ENCODE measurements at places on chromosomes 2 and 18.

DNA sequence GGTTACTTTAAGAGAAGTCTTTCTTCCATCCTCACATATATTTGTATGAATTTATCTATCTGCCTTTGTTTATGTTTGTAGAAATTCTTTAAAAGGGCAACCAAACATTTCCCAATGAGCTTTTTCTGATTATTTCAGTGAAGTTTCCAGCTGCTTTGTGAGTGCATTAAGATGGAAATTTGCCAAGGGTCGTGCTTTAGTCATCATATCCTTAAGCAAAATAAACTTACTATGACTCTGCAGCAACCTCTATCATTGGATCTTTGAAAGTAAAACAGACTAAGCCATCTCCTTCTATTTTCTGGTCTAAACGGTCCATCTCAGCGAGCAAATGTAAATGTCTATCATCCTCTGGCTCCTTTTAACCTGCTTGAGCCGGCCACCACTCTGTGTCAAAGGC is 489.3 kb downstream of the SOX11 start:
- peak; percentile 29 for DNase-seq

DNA sequence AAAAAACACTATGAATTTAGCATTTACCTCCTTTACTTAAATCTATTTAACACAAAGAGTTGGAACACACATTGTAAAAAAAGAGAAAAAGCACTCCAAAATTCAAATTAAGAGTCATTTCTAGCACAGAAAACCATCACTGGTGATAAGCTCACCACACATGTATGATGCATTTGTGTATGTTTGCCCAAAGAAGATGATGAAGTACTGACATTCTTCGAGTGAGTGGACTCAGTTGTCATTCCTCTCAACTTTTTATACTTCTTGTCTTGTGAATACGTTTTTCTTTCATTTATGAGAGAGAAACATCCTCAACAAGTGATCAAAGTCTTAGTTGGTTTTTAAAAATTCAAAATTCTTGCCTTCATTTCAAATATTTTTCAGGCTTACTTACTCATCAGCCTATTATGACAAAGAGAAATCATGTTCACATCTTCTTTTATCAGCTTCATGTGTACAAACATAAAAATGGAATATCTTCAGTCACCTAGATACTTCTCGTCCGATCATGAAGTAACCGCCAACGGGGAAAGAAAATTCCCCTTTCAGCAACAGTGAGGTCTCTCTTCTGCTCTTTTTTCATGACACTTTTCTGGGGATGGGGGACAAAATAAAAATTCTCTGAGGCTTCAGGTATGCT is 1.5 kb downstream of the DSEL start:
- no peak for DNase-seq

DNA sequence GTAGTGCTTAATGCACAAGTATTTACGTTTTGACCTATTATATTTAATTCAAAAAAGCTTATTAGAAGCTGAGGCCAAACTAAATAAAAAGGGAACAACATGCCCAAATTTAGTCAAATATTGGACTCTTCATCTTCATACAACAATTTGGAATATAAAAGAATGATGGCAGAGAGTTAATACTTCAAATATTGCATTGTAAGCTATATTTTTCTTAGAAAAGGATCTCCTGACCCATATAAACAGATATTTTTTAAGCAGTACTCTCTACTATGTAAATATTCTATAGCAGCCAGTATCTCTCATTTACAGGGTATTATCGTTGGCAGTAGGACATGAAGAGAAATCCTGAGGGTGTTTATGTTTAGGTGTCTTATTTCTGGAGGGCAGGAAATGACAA is 531.2 kb downstream of the NYAP2 start:
- no peak for DNase-seq

DNA sequence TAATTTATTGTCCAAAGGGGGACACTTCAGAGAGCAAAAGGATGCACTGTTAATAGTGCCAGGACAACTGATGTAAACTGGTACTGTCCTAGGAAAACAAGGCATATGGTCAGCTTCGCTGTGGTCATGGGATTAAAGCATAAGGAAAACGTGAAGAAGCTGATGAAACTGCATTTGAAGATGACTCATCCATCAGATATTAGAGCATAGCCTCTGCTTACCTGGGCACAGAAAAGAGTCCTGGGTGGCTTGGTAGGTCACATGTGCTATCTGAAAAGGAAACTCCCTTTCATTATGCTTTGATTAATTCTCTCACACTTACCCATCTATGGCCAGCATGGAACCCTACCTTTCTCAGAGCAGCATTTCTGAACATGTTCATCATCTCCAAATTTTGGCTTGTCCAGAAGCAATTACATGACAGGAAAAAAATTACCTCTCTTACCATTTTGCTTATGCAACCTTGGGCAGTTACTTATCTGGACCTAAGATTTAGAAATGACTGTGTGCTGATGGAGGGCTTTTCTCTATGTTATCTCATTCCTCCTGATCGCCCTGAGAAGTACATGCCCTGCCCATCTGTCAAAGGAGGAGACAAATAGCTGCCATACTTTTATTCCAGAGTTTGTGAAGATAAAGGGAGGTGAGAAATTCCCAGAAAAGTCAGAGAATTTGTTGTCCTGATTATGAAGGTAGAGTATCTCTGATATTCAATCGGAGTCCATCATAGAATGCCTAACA is 275.3 kb upstream of the SLC14A2 start:
- DNase-seq = no peak

GRCh38 chr2:190891372-190891771 is 10.8 kb downstream of the GLS start:
- no peak for DNase-seq

- no peak for DNase-seq
These were observed 14.7 kb downstream of the WNT10A start for GRCh38 chr2:218895326-218895725.
